Stimulated activated CD4-positive, alpha-beta T cell treated with anti-CD3 and anti-CD28 coated beads, Interleukin-1b, Interleukin-23, amount 100 ng/mL, for 24 hours (primary cell): ENCODE measurements at places on chromosomes 1 and 21.

GRCh38 chr1:34398916-34399275 is 222.2 kb downstream of the C1orf94 start:
- DNase-seq = no peak

DNA sequence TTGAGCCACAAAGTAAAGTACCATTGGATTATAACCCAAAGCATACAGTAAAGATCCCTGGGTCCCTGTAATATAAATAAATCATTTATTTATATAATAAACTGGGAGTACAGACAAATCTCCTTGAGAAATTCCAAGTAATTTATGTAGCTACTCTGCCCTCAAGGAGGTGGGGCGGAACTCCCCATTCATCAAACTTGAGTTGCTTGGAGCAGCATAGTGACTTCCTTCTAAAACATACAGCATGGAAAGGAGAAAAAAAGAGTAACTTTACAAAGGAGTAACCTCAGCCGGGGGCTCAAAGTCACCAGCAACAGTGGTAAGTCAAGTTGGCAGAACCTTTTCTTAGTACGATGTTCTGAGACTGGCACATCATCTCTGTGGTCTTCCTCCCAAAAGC is 4.5 kb downstream of the LAPTM5 start:
- DNase-seq = no peak

DNA sequence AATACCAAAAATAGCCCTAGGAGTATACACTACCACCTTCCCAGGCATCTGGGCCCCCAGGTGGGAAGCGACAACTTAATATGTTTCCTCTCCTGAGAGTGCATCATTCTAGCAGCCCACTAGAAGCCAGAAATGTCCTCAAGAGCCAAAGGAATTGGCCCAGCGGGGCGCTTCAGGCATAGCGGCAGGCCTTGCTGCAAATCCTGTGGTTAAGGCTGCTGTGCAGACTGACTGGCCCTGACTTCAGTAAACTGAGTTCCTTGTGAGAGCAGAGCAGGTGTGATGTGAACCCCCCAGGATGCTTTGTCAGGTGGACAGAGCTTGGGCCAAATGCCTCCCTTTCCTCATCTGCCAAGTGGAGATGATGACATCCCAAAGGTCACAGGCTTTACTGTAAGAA is 29.7 kb upstream of the LDLRAP1 start:
- no peak for DNase-seq

DNA sequence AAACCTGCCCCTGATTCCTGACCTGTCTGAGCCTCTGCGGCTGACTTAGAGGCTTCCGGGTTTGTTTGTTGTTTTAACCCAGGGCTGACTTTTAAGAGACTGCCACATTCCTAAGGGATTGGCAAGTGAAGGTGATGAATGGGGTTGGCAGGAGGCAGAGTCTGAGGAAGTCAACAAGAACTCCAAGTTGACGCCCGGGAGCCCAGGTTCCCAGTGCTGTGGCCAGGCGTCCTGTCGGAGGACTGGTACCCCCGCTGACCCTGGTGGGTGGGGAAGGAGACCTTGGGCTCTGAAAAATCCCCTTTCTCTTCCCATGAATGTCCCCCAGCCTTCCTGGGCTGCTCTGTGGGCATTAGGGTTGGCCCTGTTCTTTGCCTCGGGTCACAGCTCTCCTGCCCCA is 19.7 kb upstream of the EPS8L3 start:
- DNase-seq = no peak

GRCh38 chr1:223358826-223359225 is 5.2 kb downstream of the SUSD4 start:
- DNase-seq = no peak

- DNase-seq = no peak
Observed at GRCh38 chr1:73604739-73605138, 593.2 kb downstream of the LRRIQ3 start.

GRCh38 chr1:30372792-30373433 is 350.5 kb downstream of the MATN1 start:
- no peak for DNase-seq

GRCh38 chr1:53470584-53470983 is 11.4 kb downstream of the DMRTB1 start:
- no peak for DNase-seq

DNA sequence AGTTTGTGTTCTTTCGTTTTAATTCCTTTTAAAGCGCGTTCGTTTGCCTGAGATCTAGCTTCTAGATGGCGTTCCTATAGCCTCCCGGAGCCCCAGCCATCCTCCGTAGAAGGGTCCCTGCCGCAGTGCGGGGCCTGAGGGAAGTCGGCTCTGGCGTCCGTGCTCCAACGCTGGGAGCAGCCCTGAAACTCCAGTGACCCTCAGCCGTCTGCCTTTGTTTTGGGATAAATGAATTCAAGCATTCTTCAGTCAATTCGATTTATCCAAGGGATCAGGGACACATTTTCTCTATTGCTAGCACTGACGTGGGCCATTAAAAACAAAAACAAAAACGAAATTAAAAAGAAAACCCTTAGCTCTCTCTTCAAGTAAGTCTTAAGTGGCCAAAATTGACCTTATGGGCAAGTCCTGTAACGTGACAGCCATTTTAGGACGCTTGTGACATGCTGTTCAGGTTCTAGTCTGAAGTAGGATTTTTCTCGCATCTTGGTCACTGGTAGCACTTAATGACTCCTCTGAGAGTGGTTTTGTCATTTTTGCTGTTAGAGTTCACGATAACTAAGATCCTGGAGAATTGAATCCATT is 742 bp upstream of the HSPA13 start:
- DNase-seq = no peak

DNA sequence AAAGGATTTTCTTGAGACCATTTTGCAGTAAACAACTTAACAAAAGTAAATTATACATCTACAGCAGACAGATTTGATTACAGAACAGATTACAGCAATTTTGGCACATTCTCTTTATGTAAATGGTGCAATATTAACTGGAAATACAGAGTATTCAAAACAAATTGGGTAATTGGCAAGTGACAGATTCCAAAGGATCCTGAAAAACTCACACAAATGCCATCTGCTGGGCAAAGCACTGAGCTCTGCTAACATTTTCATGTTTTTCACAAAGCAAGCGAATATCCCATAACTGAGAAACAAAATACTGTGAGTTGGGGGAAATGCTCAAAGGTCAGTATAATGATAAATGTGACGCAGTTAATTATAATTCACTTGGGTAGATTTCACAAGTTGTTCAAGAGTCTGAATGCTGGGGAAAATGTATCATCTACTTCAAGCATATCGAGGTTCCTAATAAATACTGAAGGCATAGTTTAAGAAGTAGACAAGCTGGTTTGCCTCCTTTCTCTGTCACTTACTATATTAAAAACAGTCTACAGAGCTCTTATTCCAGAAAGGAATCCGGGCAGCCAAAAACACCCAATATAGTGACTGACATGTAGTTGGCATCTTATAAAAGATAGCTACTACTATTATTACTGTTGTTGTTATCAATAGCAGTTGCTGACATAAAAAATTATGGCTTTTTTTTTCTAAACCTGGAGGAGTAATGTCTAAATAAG is 75.8 kb upstream of the SDC3 start:
- DNase-seq = no peak
